ENCODE measurements at places on chromosomes 6 and 20. TPM values are rescaled to one million over a fixed set of nuclear protein-coding genes. Genes with fewer than 3 reads are reported as not detected.

- no peak for DNase-seq
Measured at GRCh38 chr20:13401596-13401995, 180.5 kb downstream of the ISM1 start.

GRCh38 chr6:129055796-129056195, 172.9 kb downstream of the LAMA2 start:
- no peak for DNase-seq

DNA sequence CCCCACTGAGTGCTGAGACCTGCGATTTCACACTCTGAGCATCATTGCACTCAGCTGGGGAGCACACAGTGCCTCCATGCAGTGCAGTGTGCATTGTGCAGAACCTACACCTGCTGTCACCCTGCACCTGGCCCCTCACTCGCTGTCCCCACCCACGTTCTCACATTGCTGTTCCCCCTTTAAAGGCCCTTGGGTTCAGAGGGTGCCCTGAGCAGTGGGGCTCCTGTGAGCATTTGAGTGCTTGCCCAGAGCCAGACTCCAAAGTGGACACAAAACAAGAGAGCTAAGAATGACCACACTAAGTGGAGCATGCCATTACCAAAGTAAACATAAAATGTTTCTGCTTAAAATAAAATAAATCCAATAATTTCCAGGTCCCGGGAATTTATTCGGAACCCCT, 131.0 kb upstream of the CST7 start:
- DNase-seq: no peak

- no peak for DNase-seq
Measured at GRCh38 chr6:38933426-38933825, 115.2 kb upstream of the GLP1R start.

DNA sequence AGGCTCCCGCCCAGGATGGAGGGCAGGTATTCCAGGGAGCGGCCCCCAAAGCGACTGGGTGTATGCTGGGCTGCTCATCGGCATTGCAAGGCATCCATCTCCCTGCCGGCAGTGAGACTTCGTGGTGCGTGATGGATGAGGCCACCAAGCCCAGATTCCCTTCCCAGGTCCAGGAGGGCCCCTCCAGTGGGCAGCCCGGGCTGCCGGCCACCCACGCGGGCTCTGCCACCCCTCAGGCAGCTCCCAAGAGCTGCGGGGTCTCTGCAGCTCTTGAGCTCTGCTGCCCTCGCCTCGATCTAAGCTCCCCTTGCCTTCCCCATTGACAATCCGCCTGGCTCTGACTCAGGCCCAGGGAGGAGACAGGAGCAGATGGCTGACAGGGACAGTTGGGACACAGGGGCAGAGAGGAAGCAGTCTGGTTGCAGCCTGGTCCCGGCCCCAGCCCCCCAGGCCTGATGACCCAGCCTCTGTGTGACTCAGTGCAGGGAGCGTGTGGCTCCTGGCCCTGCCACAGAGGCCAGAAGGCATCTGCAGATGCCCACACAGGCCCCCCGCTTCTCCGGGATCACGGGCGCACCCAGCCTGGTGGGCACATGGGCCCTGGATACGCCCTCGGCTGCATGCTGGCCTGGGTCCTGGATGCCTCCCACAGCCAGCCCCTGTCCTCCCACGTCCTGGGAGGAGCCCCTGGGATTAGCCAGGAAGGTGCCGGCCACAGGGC, 33.0 kb downstream of the SLCO4A1 start:
- no peak for DNase-seq

- no peak for DNase-seq
Measured at GRCh38 chr20:59231124-59231804, 67.6 kb downstream of the ZNF831 start.

DNA sequence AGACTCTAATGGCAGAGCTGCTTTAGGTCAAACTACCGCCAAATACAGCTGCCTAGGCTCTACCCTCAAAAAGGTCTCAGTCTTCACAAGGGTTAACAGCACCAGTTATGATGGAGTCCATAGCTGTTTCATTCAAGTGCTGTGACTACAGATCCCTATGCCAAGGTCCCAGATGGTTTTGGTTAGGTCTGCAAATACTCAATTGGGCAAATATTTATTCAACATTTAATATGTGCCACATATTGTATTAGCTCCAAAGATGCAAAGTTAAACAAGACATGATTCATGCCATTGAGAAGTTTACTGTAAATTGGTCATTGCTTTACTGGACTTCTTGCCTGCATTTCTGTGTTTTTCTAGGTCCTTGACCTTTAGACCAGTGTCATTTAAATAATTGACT, 55.8 kb upstream of the TFAP2D start:
- DNase-seq: no peak

DNA sequence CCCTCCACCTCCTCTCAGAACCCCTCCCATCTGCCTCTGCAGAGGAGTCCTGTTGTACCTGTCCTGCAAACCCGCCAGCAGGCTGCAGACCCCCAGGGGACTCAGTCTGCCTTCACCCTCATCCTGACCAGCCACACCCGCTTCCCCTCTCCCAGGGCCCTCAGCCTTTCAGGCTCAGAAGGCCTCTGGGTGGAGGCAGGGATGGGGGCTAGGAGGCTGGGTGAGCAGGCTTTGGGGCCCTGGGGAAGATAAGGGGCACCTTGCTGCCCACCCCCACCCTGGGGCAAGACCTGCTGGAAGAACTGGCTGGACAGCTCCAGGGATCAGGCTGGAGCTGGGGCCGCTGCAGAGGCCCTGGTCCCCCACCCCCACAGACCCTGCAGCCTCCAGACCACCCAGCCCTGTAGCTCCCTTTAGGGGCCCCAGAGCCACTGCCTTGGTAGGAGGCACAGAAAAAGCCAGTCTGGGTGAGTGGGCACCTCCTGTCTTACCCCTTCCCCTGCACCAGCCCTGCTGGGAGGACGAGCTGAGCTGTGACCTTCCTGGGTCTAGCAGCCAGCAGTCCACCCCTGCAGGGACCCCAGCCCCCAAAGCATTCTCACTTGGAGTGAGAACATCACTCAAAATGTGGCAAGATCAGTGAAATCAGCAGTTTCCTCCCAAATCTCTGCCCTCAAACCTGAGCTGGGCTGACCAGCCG, 5.2 kb downstream of the TEAD3 start:
- no peak for DNase-seq

- DNase-seq: no peak
Measured at GRCh38 chr20:23488996-23489395, 1.9 kb upstream of the CST8 start.

GRCh38 chr6:27847706-27848105, 64.5 kb downstream of the OR2B2 start:
- DNase-seq: no peak

Gene PSMB9
- total RNA-seq: 102 TPM

Gene IDH3B
- total RNA-seq: 121 TPM

Gene HLA-DOA
- 50.7 TPM for total RNA-seq

Gene CGA
- not detected for total RNA-seq
